ENCODE measurements at places on chromosomes 13 and 19.

DNA sequence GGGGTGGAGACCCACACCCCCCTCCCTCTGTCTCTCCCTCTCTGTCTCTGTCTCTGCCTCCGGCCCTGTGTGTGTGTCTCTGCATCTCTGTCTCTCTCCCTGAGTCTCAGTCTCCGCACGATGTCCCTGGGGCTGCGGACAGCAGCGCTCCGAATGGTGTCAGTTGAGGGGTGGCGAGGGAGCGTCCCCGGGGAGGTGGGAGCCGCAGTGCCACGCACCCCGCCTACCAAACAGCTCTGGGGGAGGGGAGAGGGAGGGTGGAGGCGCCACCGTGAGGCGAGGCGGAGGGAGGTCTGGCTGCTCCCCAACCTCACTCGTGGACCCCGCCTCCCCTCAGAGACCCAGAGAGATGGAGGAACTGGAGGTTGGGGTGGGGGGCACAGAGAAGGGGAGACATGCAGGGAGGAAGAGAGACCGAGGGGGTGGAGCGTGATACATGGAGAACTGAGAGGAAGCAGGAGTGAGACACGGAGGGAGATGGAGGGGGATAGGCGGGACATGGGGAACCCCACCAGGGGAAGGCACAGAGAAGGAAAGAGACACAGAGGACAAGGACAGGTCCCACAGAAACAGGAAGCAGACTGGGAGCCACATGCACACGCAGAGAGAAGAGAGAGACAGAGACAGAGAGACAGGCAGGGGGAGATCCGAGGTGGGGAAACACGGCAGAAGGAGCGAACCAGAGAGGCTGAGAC is 7.2 kb downstream of the ERFL start:
- DNase-seq: no peak

DNA sequence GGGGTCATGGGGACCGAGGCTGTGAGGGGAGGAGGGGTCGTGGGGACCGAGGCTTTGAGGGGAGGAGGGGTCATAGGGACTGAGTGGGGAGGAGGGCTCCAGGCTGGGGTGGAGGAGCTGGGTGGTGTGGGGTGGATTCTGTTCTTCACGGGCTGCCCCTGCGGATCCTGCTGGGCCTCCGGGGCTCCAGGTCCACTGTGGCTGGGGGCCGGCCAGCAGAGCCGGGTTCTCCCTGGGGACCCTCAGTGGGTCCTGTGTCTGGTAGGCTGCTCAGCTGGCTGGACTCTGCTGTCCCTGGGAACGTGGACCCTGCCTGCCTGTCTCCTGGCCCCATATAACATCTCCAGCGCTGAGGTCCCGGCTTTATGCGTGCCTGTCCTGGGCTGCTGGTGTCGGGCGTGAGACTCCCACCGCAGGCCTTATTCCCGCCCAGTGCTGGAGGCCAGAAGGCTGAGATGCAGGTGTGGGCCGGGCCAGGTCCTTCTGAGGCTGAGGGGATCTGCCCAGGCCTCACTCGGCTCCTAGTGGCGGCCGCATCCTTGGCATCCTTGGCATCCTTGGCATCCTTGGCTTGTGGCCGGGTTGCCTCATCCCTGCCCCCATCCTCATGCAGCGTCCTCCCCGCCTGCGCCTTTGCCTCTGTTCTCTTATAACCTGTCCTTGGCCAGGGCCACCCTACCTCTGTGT is 19.8 kb upstream of the GNA15 start:
- no peak for DNase-seq

GRCh38 chr13:97810152-97810551 is 143.3 kb upstream of the IPO5 start:
- DNase-seq: no peak

- DNase-seq: no peak
Observed at GRCh38 chr13:39273953-39274738, 235.9 kb downstream of the NHLRC3 start.

DNA sequence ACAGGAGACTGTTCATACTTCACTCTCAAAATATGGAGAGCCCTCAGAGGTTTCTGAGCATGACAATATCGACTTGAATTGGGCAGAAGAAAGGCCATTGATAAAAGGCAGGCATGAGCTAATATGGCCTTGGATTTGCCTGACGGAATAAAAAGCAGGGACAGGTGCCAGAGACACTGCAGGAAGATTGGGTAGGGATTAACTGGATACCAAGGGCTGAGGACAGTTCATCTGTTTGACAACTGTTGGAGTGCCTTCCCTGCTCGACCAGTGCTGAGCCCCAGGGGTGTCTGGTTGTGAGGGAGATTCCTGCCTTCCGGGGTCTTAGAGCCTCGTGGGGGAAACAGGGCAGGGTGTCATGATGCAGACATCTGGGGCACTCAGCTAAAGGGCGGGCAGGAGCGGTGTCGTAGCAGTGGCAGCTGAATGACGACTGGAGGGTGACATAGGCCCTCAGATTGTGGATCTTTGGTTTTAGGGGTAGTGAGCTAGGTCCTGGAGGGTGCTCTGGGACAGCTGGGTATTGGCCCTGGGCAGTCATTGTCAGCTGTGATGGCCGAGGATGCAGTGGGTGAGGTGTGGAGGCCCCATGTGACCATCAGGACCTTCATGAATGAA is 12.3 kb downstream of the GATAD2A start:
- no peak for DNase-seq

DNA sequence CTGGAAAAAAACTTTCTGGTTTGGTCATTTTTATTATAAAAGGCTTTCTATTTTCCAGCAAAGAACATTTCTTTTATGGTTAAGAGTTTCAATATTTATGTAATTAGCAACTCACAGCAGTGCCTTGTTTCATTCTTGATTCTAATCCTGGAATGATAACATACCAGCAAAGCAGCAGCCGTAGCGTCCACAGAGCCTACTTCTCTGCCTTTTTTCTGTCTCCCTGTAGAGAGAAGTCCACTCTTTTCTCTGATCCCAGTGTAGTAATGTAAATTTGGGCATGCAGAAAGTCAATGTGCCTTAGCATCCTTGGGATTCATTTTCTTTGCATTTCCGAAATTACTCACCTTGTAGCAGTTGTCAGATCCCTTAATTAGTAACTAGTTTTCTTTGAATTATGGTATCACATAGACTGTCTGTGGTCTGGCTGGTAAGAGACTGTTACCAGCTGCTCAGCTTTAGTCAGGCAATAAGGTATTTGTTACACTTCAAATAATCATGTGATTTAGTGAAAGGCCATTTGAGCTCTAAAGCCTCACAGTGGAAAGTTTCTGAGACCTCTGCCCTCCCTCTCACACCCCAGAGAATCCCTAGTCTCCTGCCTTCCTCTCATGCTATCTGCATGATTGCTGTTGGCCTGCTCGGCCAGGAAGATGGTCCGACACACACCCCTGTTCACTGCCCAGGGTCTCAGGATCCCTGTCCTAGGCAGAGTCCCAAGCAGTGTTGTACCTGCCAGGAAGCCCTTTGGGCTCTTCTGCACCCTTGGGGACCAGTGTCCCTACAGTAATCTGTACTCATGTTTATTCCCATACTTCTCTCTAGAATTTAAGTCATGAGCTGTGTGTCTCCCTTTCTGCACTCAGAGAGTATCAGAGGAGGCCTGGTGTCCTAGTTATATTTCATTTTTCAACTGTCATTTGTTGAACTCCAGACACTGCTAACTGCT is 86.3 kb downstream of the LRCH1 start:
- no peak for DNase-seq

DNA sequence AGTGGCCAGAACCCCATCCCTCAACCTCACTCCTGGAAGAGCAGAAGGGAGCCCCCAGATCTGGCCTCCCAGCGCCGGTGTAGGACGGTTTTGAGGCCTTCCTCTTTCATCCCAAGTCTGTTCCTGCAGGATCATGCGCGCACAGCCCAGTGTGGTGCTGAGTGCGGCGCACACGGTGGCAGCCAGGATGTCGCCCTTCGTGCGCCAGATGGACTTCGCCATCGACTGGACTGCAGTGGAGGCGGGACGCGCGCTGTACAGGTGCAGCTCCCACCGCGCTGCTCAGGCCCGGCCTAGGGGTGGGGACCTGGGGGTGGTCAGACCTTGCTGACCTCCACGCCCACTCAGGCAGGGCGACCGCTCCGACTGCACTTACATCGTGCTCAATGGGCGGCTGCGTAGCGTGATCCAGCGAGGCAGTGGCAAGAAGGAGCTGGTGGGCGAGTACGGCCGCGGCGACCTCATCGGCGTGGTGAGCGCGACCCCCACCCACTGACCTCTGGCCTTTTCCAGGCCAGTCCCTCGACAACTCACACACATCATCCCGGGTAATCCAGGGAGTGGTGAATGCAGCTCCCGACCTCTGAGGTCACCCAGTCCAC is 14.8 kb downstream of the PNPLA6 start:
- DNase-seq: no peak

GRCh38 chr13:100131863-100132574 is 43.1 kb downstream of the PCCA start:
- peak; percentile 55 for DNase-seq

DNA sequence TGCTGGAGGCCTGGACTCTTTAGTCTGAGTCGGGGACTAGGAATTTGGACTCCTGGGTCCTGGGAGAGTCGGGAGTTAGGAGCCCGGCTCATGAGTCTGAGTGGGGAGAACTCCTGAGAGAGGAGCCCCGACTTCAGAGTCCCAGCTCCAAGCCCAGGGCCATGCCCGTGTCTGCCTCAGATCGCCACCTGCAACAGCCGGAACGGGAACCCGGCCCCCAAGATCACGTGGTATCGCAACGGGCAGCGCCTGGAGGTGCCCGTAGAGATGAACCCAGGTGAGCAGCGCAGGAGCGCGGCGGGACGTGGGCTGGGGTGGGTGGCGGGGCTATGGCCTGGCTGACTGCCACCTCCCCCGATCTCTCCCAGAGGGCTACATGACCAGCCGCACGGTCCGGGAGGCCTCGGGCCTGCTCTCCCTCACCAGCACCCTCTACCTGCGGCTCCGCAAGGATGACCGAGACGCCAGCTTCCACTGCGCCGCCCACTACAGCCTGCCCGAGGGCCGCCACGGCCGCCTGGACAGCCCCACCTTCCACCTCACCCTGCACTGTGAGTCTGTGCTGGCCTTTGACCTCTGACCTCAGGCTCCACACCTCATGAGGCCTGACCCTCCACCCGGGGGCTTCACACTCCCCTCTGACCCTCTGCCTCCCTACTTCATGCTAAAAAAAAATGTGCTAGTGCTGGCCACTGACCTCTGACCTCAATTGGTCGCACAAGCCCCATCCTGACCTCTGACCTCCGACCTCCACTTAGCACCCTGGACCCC is 4.4 kb downstream of the BCAM start:
- DNase-seq: no peak

GRCh38 chr13:27988520-27988919 is at the start of gene URAD:
URAD (minus strand) TSS chr13:27988693; CDS start chr13:27988637, 56 bp downstream.
- DNase-seq: no peak

- no peak for DNase-seq
Observed at GRCh38 chr19:7997809-7998480, 7.5 kb downstream of the ELAVL1 start.

- no peak for DNase-seq
Observed at GRCh38 chr13:51714663-51715168, 89.2 kb downstream of the DHRS12 start.

DNA sequence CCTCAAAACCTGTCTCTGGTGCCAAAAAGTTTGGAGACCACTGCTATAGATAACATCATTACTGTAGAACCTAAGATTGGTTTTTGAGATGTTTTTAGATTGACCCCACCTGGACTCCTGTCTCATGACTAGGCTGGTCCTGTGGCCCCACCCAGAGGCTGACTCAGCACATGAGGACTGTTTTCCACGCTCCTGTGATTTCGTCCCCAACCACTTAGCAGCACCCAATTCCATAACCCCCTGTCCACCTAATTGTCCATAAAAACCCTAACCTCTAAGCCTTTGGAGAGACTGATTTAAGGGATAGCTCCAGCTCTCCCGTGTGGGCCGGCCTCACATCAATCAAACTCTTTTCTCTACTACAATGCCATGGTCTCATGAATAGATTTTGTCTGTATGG is 25.6 kb upstream of the GAS6 start:
- no peak for DNase-seq

DNA sequence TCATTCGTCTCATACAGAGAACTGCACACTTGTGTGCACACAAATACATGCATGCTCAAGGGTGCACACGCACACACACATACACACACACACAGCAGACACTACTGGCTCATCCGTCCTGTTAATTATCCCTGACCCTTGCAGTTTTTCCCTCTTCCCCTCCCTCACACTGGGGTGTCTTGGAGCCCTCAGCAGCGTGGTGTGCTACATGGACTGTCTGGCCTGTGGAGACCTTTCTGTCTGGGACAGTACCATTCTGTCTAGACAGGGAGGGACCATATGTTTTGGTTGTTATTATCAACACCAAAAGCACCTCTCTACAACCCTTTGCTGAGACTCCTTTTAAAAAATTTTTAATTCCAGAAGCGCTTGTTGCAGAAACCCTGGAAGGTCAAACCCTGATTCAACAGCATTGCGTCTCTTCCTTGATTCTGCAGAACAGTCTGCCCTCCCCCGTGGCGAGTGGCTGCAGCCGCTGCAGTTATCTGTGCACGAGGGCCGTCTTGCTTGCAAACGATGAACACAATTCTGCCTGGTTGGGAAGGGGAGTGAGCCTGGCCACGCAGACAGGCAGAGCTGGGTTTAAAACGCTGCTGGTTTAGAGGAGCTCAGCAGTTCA is 374.0 kb downstream of the IRS2 start:
- no peak for DNase-seq

DNA sequence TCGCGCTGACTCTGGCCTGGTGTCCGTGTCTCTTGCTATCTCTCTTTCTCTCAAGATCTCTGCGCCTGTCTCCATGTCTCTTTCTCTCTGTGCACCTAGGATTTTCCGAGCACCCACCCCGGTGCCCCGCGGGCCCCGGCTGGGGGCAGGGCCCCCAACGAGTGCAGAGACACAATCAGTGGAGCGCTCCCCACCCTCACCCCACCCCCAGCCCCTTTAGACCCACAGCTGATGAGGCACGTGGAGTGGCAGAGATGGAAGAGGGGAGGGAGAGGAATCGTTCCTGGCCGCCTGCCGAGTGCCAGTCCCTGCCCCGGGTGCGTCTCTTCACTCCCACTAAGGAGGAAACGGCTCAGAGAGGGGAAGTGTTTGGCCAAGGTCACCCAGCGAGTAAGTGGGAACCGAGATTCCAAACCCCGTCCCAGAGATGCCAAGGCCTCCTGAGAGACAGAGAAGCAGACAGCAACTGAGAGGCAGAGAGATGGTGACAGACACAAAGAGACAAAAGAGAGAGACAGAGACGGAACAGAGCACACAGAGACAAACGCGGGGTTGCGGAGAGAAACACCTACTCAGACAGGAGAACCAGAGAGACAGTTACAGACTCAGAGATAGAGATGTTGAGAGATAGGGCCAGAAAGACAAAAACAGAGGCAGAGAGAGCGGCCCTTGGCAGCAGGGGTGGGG is 626 bp upstream of the BCL3 start:
- DNase-seq: no peak
